ENCODE measurements at places on chromosomes 11 and 22.

- DNase-seq: no peak
Measured at GRCh38 chr11:130062026-130062425, 7.7 kb upstream of the APLP2 start.

- no peak for DNase-seq
Measured at GRCh38 chr11:103384652-103385051, 275.4 kb downstream of the DYNC2H1 start.

DNA sequence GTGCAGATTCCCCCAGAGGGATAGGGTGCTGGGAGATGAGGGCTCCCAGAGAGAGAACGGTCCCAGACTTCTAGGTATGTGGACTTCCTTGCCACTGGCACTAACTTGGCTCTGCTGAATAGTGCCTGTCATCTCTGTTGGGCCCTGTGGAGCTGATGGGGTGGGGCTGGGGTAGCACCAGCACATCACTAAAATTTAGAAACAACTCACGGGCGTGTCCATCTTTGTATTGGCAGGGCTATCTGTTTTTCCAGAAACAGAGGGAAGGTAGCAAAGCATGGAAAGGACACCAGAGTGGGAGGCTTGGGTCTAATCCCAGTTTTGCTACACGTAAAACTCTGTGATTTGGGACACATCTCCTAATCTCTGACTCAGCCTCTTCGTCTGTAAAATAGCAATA is 25.8 kb downstream of the SWAP70 start:
- DNase-seq: no peak

GRCh38 chr11:13663631-13664071 is 4.8 kb upstream of the FAR1 start:
- no peak for DNase-seq

DNA sequence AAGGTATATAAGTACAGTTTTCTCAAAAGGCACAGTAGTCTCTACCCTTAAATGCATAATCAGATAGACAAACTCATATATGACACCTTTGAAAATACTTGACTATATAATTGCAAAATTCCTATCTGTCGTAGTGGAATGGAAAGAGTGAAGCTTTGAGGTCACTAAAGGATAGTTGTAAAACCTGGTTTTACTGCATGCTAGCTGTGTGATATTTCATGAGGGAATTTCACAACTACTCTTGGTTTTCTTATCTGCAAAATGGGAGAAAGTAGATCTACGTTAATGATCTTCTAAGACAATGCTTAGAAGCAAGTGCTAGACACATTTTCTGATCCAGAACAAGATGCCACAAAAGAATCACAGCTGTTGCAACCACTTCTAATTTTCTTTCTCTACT is 332.2 kb downstream of the AASDHPPT start:
- DNase-seq: no peak

GRCh38 chr11:97118614-97119200 is 728.9 kb downstream of the JRKL start:
- DNase-seq: no peak

- DNase-seq: no peak
Measured at GRCh38 chr11:6531267-6531752, 34.2 kb downstream of the DNHD1 start.

- no peak for DNase-seq
Measured at GRCh38 chr11:118924591-118925585, 838 bp downstream of the BCL9L start.

DNA sequence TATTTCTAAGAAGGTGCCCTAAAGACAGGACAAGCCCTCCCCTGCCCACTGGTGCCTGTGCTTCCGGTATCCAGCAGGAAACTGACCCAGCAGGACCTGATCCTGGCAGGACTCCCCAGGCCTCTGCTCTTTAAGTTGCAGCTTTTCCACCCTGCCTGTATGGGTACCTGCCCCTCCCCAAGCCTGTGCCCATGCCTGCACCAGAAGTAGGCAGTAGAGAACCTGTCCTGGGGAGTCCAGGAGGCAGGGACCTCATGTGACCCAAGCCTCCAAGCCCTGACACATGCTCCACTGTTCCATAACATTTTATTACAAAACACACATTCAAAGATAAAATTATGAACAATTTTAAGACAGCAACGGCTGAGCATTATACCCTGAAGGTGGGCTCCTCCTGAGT is 14.2 kb downstream of the CWC15 start:
- no peak for DNase-seq

DNA sequence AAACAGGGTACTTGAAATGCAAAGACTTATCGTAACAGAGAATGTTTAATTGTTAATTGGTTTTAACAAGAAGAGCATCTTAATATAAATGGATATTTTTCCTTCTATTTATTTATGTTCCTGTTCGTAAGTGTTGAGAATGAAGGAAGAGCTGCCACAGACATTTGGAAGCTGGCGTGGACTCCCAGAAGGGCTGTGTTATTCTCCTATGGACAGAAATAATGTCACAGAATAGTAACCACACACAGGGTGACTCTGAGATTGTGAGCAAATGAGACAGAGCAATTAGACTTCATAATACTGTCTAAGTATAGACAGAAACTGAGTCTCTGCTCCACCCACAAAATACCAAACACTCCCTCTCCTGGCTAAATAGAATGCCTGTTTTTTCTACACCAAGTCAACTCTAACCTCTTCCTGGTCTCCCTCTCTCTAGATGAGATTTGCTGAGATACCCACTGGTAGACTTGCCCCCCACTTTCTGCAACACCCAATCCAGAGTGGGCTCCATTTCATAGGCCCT is 6.1 kb downstream of the APOL3 start:
- DNase-seq: no peak

- DNase-seq: no peak
Measured at GRCh38 chr11:124518989-124519451, 24.4 kb downstream of the OR8B12 start.

DNA sequence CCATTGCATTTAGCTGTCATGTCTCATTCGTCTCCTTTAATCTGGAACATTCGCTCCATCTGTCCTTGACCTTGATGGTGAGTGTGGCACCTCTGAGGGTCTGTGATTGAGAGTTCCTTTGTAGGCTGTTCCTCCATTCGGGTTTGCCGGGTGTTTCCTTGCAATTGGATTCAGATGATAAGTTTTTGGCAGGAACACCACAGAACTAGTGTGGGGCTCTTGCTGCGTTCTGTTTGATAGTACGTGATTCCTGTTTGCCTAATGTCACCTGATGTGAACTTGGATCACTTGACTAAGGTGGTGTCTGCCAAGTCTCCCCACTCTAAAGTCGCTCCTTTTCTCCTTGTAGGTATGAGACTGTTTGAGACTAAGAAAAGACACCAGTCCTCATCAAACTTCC is 109.7 kb upstream of the TMEM45B start:
- no peak for DNase-seq

GRCh38 chr11:134725716-134726639 is 313.9 kb upstream of the B3GAT1 start:
- DNase-seq: no peak

DNA sequence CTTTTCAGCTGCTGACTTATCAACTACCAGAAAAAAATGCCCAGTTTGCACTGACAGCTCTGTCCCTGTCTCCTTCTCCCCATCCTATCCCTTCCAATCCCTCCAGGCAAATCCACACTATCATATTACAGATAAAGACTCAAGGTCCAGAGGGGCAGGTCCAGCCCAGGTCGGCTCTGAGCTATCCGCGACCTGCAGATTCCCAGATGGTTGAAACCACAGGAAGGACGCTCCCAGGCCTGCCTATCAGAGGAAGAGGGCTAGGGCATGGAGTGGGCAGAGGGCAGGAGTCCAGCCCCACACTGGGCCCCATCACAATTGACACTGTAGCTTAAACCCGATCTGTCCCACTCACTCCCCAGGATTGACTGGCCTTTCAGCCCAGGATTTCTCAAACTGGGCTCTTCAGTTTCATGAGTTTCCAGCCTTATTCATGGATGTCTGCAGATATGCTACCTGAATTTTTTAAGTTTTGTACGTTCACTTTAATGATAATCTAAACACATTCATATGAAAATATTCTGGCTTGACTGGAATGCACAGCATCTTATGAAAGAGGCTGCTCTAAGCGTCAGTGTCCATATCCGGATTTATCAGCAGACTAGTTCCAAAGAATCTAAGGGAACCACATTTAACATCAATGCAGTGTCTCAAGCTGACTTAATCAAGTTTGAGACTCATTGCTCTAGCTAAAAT is 16.4 kb upstream of the FCHSD2 start:
- peak; percentile 40 for DNase-seq

DNA sequence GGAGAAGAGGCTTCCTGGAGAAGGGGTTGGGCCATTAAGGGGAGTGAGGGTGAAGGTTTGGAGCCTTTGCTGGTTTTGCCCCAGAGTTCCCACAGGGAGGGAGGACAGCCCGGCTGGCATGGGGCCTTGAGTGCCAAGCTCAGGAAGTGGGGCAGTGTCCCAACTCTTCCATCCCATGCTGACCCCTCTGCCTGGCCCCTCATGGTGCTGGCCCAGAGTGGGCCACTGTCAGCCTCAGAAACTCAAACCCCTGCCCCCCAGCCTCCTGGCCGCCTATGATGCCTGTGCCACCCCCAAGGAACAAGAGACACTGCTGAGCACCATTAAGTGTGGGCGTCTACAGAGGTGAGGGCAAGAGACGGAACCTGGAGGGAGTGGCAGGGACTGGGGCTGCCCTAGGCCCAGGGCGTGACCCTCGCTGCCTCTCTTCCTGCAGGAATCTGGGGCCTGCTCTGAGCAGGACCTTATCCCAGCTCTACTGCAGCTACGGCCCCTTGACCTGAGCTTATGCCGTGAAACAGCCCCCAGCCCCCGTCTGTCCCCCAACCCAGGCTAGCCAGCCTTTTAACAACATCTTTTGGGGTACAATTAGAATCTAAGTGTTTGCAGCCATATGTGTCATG is 5.4 kb downstream of the MUS81 start:
- no peak for DNase-seq

- DNase-seq: no peak
Measured at GRCh38 chr22:47474895-47475294, 712.4 kb downstream of the TBC1D22A start.

- no peak for DNase-seq
Measured at GRCh38 chr11:69495441-69496201, 14.2 kb downstream of the LINC01488 start.

GRCh38 chr11:2102132-2102882 is 36.9 kb downstream of the IGF2 start:
- peak; percentile 46 for DNase-seq

GRCh38 chr11:116870054-116870453 is 32.6 kb upstream of the APOA1 start:
- no peak for DNase-seq

DNA sequence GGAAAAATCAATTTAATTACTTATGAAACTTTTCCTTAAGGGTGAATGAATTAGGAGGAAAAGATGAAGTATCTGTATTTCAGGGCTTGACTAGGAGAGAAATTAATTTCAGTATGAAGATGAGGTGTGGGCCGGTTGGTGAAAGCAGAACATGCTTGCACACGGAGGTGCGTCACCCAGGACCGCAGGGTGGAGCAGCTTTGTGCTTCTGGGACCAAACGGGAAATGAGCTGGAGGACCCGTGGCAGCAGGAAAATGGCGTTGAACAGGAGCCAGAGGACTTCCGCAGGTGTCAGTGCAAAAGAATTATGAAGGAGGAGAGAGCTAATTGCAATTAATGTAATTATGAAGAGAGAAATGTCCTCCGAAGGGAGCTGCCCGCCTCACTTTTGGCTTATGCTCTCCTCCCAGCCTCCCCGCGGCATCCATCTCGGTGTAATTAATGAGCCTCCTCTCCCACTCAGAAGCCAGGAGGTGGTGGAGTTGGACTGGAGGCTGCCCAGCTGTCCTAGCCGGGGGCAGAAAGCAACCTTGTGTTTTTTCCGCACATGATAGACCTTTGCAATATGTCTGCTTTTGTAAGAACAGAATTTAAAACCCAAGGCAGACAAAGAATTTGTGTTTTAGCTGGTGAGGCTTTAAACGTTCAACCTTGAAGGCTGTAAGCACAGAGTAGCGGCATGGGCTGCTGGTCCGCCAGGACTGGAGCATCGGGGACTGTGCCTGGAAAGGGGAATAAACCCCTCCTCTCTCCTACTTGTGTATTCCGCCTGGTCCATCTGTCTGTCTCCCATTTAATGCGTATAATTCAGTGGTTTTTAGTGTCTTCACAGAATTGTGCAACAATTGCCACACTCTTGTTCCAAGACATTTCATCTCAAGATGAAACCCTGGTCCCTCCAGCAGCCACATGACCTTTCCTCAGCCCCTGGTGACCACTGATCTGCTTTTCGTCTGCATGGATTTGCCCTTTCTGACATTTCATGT is 180.6 kb downstream of the TBC1D22A start:
- DNase-seq: no peak

GRCh38 chr11:67490727-67491065 is 7.9 kb downstream of the AIP start:
- DNase-seq: no peak

- DNase-seq: no peak
Measured at GRCh38 chr11:76172583-76172982, 33.7 kb downstream of the WNT11 start.

DNA sequence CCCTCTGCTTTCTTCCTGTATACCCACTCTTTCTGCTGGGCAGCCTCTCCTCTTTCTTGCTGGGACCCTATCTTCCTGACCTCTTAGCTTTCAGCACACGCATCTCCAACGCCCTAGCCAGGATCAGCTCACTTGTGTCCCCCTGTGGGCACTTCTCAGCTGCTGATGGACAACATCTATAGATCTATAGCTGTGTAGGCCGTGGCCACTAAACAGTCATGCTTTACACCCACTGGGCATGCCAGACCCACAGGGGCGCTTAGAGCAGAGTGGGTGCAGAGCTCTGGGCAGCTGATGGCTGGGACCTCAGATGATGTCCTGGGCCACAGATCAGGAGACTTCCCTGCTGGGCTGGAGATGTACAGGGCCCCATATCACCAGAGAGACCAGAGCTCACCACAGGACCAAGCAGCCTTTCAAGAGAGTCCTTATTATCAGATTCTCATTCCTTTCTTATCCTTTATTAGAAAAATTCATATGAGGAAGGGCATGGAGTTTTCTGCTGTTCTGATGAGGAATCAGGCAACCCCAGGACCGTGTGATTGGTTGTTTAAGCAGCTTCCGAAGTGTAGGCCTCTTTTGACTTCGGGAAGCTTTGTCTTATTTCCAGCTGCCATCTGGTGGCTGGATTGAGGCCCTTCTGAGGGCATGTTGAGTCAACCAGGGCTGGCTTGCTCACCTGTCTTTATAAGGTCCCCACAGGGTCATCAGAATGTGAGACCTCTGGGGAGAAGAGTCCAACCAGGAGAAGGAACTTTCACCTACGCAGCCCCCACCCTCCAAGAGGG is 60.5 kb downstream of the OSBP2 start:
- DNase-seq: no peak

DNA sequence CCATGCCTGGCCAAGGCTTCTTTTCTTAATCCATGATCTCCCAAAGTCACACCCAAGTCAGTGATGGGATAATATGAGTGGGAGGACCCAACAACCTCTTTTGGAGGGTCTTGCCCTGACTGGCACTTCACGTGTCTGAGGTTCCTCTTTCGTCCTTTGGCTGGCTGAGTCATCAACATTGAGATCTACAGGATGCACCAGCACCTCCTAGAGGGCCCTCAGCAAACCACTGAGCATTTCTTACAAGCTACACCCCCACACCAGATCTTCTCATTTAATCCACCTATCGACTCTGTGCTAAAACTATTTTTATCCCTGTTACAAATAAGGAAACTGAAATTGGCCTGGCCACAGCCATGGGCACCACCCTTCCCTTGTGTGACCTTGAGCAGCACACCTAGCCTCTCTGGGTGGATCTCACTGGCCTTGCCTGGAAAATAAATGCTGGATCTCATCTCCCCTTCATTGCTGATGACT is 63.4 kb downstream of the FLI1 start:
- DNase-seq: no peak

- DNase-seq: no peak
Measured at GRCh38 chr22:31748490-31748889, 1.4 kb downstream of the PRR14L start.
